Activated CD4-positive, CD25-positive, alpha-beta regulatory T cell treated with anti-CD3 and anti-CD28 coated beads, Interleukin-2, amount 50 U/mL, for 24 hours (primary cell): ENCODE measurements at places on chromosomes 12 and 14.
A peak's percentile ranks its signal among the peaks of the same experiment; 100 is the strongest.

DNA sequence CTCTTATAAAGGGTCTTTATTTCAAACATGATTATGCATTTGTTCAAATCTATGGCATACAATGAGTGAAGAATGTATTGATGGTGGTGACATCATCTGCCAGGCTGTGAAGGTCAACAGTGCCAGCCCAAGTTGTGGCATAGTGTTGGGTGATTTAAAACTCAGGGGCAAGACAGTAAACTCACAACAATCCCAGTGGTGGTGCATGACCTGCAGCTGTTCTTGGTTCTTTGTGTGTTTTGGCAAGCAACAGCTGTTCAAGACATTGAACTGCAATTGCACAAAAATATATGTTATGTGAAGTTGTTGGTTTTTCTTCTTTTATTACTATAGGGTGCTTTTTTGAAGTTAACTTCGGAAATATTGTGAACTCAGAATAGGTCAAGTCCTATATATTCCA, 851.6 kb downstream of the NRXN3 start:
- ATAC-seq = no peak

DNA sequence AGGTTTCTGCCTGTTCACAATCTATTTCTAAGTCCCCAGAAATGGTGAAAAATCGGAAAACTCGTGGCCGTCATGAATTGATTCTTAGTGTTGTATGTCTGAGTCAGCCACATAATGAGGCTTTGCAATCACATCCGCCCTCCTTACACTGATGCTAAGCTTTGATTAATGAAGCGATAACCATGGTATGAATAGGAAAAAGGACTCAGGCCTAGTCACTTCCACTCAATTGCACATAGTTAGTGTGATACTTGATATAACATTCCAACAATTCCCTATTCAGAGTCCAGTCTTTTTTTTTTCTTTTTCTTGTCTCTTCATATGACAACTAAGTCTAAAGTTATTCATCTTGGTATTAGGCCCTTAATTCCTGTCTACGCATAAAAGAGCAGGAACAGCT, 1231.0 kb downstream of the VRK1 start:
- ATAC-seq = no peak

GRCh38 chr12:49976557-49976956, 3.8 kb downstream of the AQP6 start:
- ATAC-seq = no peak

DNA sequence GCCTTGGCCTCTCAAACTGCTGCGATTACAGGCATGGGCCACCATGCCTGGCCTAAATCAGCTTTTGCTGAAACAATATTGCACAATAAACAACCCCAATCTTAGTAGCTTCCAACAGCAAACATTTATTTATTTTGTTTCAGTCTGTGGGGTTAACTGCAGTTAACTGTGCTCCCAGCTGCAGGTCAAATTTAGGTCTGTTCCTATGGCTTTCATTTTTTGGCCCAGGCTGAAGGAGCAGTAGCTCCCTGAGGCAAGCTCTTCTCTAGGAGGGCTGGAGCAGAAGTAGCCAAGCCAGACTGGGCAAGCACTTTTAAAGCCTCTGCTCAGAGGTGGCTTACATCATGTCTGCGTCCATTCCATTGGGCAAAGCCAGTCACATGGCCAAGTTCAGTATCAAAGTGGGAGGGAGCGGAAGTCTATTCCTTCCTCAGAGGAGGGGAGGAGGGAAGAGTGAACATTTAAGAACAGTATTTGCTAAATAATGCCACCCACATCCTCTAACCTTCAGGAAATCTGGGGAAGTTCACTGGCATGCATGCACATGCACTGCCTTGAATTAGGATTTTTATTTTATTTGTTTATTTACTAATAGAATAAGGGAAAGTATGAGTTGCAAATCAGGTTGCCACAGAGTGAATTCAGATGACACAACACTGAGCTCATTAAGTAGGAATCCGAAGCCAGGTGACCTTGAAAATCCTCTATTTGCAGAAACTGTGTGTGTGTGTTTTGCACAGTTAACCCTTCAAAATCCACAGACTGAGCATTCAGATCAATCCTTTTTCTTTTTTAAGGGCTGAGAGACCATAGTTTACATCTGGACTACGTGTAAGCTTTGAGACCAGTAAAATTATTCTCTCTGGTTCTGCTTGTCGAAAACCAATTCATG, 122.0 kb upstream of the SEL1L start:
- no peak for ATAC-seq

DNA sequence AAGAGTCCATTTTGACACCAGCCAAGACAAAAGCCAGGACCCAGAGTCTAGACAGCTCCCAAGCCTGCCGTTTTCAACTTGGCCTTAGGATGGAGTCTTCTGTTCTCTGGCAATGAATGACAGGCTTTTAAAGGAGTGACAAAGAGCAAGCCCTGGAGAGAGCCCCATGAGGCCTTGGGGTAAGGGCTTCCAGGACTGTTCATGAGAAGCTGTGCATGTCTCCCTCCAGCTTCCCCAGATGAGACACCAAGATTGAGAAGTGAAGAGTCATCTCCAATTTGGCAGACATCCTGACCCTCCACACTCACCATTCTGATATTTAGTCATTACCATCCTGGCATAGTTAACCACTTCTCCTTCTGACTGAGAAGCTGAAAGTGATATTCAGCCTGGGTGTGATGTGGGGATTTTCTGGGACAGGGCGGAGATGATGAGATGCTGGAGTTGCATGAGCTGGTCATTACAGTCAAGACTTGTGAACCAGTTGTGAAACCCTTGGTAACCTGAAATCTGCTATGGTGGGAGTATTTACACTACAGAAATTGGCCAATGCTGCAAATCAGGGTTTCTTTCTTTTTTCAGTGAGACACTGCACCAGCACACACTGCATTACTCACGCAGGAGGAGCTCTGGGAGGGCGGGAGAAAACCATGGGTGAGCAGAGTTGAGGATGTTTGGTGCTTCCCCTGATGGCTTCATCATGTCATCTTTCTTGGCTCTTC, 77.8 kb downstream of the VCPKMT start:
- peak; percentile 85 for ATAC-seq

GRCh38 chr14:52015411-52016030, 26.2 kb downstream of the RTRAF start:
- no peak for ATAC-seq

GRCh38 chr14:89833120-89833532, 121.4 kb downstream of the EFCAB11 start:
- ATAC-seq = no peak

DNA sequence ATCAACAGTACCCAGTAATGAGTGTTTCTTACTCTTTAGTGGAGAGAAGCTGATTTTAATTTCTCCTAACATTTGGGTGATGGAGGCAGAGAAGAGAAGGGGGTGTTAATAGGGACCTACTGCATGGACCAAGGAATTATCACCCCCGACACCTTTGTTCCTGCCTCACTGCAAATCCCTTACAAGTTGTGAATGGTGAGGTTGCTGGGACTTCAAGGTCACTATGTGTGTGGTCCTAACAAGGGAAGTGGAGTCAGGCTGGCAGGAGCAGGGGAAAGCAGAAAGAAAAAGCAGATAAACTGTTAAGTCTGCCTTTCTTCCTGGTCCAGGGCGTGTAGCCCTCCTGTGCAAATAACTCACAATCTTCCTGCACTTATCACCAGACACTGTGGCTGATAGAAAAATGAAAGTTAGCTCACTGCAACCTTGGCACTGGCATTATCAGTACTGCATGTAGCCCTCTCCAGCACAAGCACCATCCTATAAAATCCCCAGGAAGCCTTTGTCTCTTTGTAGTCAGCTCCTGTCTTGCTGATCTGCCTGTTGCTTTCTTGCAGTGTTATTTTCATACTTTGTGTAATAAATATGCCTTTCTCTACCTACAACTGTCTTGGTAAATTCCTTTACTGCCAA, 112.3 kb upstream of the DNM1L start:
- ATAC-seq = no peak

DNA sequence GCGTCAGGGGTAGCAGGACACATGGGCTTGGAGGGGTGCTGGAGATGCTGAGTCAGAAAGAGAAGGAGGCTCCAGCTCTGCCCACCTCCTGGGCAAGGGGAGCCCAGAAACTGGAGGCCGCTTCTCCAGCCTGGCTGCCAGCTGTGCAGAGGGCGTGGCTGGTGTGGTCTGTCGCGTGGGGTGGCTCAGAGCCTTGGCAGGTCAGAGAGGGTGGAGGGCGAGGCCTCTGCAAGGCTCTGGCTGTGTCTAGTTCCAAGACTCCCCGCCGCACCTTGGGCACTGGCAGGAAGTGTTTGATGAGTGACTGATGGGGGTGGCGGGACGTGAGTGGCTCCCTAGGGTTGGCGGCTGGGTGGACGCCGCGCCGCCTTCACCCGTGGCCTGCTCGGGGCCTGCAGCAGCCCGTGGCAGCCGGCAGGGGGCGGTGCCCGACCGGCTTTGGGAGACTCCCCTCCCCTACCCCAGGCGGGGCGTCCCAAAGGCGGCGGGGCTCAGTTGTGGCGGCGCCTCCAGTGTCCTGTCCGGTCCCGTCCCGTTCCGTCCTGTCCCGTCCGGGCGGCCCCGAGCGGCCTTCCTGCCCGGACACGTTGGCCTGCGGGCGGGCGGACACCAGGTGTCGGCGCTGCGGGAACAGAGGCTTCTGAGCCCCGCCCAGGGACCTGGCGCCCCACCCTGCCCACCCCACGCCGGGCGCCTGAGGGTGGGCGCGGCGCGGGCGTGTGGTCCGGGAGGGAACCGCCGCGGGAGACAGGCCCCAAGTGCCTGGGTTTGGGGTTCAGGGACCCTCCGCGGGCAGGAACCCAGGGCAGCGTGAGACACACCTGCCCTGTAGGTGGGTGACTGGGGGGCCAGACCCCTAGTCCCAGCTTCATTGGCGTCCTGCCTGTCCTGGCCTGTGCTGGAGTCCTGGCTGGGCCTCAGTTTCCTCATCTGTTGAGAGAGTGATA, 39.7 kb downstream of the KRT80 start:
- peak; percentile 72 for ATAC-seq

DNA sequence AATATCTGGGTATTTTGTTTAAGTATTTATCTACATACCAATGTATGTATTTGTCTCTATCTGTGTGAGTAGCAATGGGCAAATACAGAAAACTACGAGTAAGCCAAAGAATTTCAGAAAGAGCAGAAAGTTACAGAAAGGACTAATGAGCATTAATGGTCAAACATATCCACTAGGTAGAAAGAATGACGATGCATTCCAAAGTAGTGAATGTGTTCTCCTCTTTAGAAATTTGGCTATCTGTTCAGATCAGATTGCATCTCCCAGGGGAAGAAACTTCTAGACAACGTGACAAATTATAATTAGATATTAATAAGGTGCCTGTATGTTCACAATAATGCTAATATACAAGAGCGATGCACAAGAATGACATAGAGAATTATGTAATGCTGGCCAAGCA, 194.5 kb upstream of the GZMB start:
- ATAC-seq = no peak

GRCh38 chr12:79973801-79974200, 38.9 kb upstream of the PPP1R12A start:
- no peak for ATAC-seq

DNA sequence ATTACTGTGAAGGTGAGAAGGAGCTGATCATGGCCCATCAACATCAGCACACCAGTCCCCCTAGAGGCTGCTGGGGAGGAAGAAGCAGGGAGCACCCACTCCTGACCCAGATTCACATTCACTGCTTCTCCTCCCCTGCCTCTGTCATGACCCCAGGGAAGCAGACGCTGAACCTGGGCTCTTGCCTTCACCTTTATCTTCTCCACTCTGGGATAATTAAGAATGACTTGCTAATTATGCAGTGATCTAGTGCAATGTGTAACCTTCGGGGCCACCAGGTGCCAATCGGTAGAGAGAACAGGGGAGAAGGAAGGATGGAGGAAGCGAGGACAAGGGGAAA, 44.4 kb upstream of the IQSEC3 start:
- no peak for ATAC-seq

DNA sequence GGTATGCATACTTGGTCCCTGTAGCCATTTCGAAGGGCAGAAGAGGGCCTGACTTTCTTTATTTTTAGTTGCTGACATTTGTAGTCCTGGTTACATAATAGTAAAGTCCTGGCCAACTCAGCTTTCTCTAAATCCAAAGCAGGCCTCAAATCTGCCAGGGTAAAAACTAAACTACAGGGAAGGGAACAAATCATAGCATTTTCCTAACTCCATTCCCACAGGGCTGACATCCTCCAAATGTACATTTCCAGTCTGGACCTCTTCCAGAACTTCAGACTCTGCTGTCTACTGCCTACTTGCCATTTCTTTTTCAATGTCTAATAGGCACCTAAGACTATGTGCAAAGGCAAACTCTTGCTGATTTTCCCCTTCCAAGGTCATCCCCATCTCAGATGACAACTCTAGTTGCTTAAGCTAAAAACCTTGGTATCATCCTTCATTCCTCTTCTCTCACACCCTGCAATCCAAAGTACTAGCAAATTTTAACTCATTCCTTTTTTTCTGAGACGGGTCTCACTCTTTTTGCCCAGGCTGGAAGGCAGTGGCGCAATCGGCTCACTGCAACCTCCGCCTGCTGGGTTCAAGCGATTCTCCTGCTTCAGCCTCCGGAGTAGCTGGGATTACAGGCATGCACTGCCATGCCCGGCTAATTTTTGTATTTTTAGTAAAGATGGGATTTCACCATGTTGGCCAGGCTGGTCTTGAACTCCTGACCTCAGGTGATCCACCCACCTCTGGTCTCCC, 2.0 kb downstream of the DDIT3 start:
- no peak for ATAC-seq

GRCh38 chr12:57166971-57167371, 19.6 kb upstream of the LRP1-AS start:
- ATAC-seq = peak; percentile 95

DNA sequence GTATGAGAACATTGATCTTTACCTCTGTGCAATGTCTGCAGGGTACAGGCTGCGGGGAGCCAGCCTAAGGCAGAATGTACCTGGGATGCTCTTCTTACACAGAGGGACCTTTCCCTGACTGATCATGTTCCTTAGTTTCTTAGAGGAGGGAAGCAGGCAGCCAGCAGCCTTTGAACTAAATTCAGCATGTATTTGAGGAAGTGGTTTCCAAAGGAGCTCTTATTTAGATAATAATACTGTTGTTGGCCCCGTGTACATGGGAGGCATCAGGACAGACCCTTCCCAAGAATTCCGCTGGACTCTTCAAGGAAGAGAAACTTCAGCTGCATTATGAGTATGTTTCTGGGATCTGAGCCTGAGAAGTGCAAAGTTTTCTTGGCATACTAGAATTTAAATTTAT, 98.8 kb downstream of the CCDC92 start:
- no peak for ATAC-seq

- ATAC-seq = no peak
Measured at GRCh38 chr12:76329159-76329558, 19.1 kb downstream of the BBS10 start.

- ATAC-seq = no peak
Measured at GRCh38 chr14:103223818-103224352, 100.6 kb downstream of the TNFAIP2 start.

GRCh38 chr12:77308056-77308455, 242.7 kb upstream of the E2F7 start:
- no peak for ATAC-seq

GRCh38 chr12:87661786-87662377, 367.3 kb downstream of the C12orf50 start:
- peak; percentile 30 for ATAC-seq

GRCh38 chr14:34721129-34721528, 6.7 kb upstream of the CFL2 start:
- ATAC-seq = no peak

DNA sequence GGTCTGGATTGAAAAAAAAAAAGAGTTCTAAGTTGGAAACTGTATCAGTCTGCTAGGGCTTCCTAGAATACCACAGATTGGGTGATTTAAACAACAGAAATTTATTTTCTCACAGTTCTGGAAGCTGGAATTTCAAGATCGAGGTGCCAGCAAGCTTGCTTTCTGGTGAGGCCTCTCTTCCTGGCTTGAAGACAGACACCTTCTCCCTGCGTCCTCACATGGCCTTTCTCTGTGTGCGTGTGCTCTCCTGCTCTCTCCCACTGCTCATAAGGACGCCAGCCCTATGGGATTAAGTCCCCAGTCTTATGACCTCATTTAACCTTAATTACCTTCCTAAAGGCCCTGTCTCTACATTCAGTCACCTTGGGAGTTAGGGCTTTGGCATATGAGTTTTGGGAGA, 215.5 kb downstream of the PIK3C2G start:
- ATAC-seq = no peak
